ENCODE measurements at places on chromosomes 1 and 21. TPM values are rescaled to one million over a fixed set of nuclear protein-coding genes. Genes with fewer than 3 reads are reported as not detected.

Gene RUNX1
- total RNA-seq, result 12.1 TPM

Gene SLFNL1
- total RNA-seq, result 0.26 TPM

Gene CFHR3
- not detected for total RNA-seq

Gene LENEP
- 0.99 TPM for total RNA-seq

Gene CYP2J2
- total RNA-seq, result 0.13 TPM

Gene CADM3
- not detected for total RNA-seq

Gene DDOST
- total RNA-seq, result 331 TPM

Gene LAMTOR5
- 67.9 TPM for total RNA-seq
